KBM-7 (cell line): ENCODE measurements at places on chromosomes 1 and 21.

DNA sequence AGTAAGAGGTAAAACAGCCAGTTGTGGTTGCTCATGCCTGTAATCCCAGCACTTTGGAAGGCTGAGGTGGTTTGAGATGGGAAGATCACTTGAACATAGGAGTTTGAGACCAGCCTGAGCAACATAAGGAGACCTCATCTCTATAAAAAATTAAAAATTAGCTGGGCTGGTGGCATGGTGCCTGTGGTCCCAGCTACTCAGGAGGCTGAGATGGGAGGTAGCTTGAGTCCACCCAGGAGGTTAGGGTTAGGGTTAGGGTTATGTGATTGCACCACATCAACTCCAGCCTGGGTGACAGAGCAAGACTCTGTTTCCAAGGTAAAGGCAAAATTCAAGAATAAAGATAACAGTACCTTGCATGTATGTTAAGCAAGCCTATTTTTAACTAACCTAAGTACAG lies 3.5 kb downstream of the SAMSN1 start:
- peak; percentile 65 for DNase-seq

GRCh38 chr1:74729741-74730478 lies 2.9 kb downstream of the CRYZ start:
- no peak for DNase-seq

- no peak for DNase-seq
Measured at GRCh38 chr1:207298636-207299398, 22.7 kb upstream of the CD55 start.

DNA sequence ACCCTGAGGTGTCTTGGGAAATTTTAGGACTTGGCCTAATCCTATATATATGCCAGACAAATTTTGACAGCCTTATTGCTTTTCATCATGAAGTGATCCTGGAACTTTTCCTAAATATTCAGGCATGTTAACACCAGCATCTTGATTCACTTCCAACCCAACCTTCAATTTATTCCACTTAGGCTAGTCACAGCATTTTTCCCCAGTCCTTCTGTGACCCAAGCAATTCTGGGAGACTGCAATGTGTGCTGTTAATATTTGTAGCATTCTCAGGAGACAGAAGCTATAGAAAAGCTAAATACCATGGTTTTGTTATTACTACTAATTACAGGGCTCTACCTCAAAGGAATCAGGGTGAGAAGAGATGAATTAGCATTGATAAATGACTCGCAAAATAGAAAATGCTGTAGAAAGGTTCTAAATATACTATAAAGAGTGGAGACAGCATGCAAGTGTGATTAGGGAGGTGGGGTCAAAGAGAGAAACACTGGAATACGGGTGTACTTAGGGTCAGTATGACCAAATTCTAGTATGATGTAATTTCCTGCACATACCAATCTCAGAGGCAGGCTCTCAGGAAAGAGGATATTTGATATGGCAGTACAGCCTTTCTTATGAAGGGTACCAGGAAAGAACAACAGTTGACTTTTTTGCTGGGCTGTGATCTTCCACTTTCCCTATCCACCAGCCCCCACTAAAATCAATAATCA lies 29.1 kb downstream of the PRRX1 start:
- no peak for DNase-seq

DNA sequence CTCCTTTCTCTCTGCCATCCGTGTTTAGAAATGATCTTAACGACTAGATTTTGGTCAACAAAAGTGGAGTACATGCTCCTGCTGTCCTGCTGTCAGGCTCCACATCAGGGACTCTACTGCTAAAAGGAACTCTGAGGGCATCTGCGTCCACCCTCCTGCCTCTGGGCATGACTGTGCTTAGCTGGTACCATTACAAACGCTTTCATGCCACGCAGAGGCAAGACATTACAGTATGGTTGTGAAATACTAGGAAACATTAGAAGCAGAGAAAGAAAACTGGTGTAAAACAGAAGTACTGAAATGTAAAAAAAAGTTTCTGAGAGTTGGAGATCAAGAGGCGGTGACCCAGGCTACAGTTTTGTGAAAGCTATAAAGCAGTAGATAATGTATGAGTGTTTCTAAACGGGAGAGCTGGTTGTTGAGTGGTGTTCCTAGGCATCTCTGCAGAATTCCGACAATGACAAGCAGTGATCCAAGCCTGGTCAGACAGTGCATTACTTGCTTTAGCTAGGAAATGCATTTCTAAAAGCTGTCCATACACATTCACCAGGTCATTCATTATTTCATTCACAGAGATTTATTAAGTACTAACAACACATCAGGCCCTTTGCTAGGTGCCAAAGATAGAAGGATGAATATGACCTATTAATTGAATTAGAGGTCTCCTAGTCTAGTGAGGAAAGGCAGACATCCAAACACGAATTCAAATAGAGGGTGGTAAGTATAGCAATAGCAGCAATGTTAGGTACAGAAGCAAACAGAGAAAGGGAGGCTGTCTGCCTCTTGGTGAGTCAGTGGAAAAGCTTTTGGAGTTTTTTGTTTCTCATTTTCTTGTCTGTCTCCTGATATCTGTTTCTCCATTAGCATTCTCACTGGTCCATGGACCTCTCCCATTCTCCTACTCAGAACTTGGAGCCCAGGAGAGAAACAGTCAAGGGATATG lies 401.9 kb downstream of the LMO4 start:
- no peak for DNase-seq

DNA sequence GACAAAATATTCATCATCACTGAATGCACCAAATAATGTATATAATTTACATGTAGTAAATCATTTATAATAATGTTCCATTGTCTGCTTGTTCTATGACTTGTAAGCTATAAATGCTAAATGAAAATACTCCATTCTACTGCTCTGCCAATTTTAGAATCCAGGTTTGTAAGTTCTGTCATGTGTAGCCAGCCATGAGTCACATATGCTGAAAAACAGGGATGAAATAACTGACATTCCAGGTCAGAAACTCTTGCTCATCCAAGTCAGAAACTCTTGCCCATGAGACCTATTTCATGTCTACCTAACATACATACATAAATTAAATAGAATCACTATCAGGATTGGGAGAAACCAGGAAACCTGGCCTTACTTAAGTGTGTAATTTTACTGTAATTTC lies 95.6 kb downstream of the ASH1L start:
- DNase-seq, result no peak
